ENCODE measurements at places on chromosomes 1 and 21.

- no peak for DNase-seq
Observed at GRCh38 chr1:73511038-73511437, 686.9 kb downstream of the LRRIQ3 start.

DNA sequence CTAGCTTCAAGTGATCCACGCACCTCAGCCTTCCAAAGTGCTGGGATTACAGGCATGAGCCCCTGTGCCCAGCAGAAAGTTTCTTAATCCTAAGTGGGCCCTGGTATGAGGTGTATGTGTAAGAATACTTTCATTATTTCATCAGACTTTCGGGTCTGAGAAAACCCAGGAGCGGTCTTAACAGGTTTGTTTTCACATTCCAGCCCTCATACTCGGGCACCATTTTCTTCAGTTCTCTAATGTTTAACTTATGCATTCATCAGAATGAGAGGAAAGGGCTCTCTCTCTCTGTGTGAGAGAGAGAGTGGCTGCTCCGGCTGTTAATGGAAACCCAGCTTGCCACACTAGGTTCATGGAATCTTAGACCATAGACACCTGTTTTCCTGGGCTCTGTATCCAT is 4.2 kb upstream of the PADI1 start:
- DNase-seq, result no peak

DNA sequence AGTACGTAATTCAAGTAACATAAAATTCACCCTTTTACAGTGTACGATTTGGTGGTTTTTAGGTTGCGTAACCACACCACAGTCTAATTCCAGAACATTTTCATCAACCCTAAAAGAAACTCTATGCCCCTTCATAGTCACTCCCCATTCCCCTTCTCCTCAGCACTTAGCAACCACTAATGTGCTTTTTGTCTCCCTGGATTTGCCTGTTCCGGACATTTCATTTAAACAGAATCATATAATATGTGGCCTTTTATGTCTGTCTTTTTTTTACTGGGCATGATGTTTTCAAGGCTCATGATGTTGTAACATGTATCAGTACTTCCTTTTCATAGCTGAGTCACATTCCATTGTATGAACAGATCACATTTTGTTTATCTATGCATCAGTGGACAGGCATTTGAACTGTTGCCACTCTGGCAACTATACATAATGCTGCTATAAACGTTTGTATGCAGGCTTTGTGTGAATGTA is 20.8 kb downstream of the OBSCN start:
- DNase-seq, result no peak

DNA sequence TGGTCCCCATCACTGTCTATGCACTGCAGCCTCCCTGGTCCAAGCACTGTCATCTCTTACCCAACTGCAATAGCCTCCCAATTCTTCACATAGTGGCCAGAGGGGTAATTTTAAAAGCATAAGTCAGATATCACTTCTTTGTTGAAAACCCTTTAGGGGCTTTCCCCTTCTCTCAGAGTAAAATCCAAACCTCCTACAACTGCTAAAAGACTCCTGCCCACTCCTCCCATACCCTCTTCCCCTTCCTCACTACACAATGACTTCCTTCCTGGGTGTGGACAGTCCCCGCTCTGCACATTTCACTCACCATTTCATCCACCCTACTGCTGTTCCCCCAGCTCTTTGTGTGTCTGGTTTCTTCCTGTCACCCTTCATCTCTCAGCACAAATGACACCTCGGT is 8.3 kb downstream of the MCOLN2 start:
- DNase-seq, result no peak

Data from effector CD4-positive, alpha-beta T cell (primary cell).